ENCODE measurements at places on chromosomes 1 and 21. TPM values are rescaled to one million over a fixed set of nuclear protein-coding genes. Genes with fewer than 3 reads are reported as not detected.

KLHL17 gene
- 18.0 TPM for total RNA-seq

UTS2 gene
- not detected for total RNA-seq

CASQ1 gene
- not detected for total RNA-seq

TMEM200B gene
- total RNA-seq = 0.07 TPM

CLEC20A gene
- total RNA-seq = not detected

LRRC38 gene
- not detected for total RNA-seq

KLF17 gene
- 0.33 TPM for total RNA-seq

FAM43B gene
- total RNA-seq = 4.5 TPM

U2AF1 gene
- total RNA-seq = 58.9 TPM

AIM2 gene
- total RNA-seq = not detected

MRPS15 gene
- 98.3 TPM for total RNA-seq

FAM163A gene
- total RNA-seq = not detected

MYOG gene
- not detected for total RNA-seq

AKNAD1 gene
- 1.8 TPM for total RNA-seq

CCDC185 gene
- not detected for total RNA-seq

TMEM82 gene
- total RNA-seq = not detected

IL22RA1 gene
- total RNA-seq = 5.0 TPM

NTMT2 gene
- total RNA-seq = not detected

ZNF683 gene
- total RNA-seq = not detected

NPHS2 gene
- total RNA-seq = not detected

TAS1R1 gene
- not detected for total RNA-seq

OR2T2 gene
- not detected for total RNA-seq

NHLH1 gene
- total RNA-seq = 0.45 TPM

GJC2 gene
- total RNA-seq = 0.48 TPM

CD101 gene
- total RNA-seq = 0.25 TPM

NR1I3 gene
- total RNA-seq = not detected

TARBP1 gene
- 15.9 TPM for total RNA-seq

PAPPA2 gene
- total RNA-seq = not detected

PAQR6 gene
- 3.6 TPM for total RNA-seq

CLIC6 gene
- total RNA-seq = 0.09 TPM

PLEKHA6 gene
- 22.2 TPM for total RNA-seq

All from A549 treated with RU486 at 1 μM for 4 hours (cell line).